ENCODE measurements at places on chromosomes 5 and 9. TPM values are rescaled to one million over a fixed set of nuclear protein-coding genes. Genes with fewer than 3 reads are reported as not detected.

The PCSK1 gene
- not detected for total RNA-seq

DNA sequence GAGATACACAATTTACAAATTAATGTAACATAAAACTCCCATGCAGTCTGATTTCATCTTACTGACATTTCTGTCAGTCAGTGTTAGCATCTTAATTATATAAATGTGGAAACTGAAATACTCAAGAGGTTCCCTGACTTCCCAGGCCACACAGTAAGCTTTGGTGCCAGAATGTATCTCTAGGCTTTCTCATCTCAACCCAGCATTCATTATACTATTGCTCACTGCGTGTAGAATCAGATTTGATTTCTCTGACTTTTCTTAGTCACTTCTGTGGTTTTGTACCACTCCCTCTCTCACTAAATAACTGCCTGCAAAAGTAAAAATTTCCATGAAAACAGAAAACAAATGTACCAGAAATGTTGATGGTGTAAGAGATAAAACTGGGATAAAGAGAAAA is 31.7 kb upstream of the CDKN2B start:
- peaks cover 26% of the 10 kb centered on the region for H3K27me3 ChIP-seq
- no peak overlapping the region for H3K4me3 ChIP-seq
- H3K4me1 ChIP-seq = peaks cover 33% of the 10 kb centered on the region
- DNase-seq = no peak
- H3K36me3 ChIP-seq = no peaks in the 10 kb centered on the region

- H3K36me3 ChIP-seq = peaks cover 2% of the 10 kb centered on the region
- peaks cover 7% of the 10 kb centered on the region for H3K4me1 ChIP-seq
- peaks cover 75% of the 10 kb centered on the region for H3K27me3 ChIP-seq
- no peak within 1 kb of the TSS for H3K4me3 ChIP-seq
Measured at GRCh38 chr9:130664251-130665028, at the start of gene PRDM12. PRDM12 (plus strand) TSS chr9:130664594; CDS start chr9:130664654, 60 bp downstream.

DNA sequence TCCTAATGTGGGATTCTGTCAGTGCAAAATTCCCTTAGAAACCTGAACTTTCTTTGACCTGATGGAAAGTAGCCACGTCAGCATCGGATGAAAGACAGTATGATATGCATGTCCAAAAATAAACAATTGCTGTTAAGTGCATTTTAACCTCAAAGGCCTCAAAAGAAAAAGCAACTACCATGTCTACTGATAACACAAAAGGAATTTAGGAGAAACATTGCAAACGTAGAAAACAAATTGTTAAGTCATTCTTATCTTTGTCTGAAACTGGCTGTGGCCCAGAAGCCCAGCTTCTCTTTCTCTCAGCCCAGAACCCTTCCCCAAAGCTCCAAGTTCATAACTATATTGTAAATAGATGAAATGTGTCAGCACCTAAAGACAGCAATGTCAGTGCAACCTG is 11.1 kb upstream of the LHFPL2 start:
- peaks cover 34% of the 10 kb centered on the region for H3K27me3 ChIP-seq
- DNase-seq = no peak
- H3K4me1 ChIP-seq = no peaks in the 10 kb centered on the region
- no peak overlapping the region for H3K27ac ChIP-seq
- H3K36me3 ChIP-seq = no peaks in the 10 kb centered on the region
